Activated CD4-positive, alpha-beta memory T cell treated with anti-CD3 and anti-CD28 coated beads for 36 hours (primary cell): ENCODE measurements at places on chromosomes 13 and 19. TPM values are rescaled to one million over a fixed set of nuclear protein-coding genes. Genes with fewer than 3 reads are reported as not detected.

SLITRK6 gene
- not detected for total RNA-seq

SEMA6B gene
- not detected for total RNA-seq

VSTM2B gene
- total RNA-seq, result not detected

DACH1 gene
- total RNA-seq, result not detected

KASH5 gene
- 2.6 TPM for total RNA-seq

FAM124A gene
- total RNA-seq, result 0.15 TPM
